Putamen (tissue), 1 donor: ENCODE measurements at places on chromosomes 5 and 9.

DNA sequence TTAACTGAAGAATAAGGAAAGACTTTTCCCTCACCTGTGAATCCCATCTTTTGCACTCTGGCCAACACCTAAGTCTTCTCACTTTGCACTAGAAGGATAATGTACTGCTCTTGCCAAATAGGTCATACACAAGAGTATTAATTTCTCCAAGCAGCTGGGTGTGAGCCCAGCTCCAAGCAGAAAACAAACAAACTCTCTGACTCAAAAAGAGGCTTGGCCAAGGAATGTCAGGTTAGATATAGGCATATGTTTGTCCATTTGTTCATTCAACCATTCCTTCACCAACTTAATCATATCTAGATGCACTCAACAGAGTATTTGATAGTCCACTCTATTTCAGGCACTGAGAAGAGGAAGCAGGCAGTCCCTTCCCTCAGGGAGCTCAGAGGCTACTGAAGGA lies 84.4 kb downstream of the HTR4 start:
- no peak for DNase-seq

DNA sequence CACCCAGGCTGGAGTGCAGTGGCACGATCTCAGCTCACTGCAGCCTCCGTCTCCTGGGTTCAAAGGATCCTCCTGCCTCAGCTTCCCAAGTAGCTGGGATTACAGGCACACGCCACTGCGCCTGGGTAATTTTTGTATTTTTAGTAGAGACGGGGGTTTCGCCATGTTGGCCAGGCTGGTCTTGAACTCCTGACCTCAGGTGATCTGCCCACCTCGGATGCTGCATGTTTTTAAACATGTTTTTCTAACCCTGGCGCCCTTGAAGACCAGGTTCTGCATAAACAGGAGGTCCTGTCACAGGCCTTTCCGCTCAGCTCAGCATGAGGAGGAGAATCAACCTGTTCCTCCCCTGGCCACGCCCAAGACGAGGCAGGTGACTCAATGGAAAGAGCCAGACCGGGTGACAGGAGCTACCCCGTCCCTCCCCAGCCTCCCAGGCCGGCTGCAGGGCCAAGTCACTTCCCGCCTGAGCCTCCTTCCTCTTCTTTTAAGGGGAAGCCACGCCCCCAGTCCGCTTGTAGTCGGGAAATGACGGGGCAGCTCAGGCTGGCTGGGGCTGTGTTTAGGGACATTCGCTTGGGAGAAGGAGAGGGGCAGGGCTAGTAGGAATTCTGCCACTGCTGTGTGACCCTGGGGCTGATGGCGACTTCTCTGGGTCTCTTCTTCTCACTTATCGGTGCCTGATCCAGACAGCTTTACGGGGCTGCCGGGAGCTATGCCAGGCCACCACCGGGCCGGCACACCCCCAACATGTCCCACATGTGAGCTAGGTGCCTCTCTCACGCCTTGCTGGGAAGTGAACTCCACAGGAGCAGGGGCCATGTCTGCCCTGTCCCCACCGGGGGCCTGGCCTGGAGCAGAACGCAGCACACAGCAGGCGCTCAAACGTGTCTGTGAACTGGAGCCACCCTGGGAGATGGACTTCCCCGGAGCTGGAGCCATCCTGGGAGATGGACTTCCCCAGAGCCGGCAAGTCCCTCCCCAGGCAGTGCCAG lies 6.1 kb downstream of the NOTCH1 start:
- peak; percentile 71 for DNase-seq

DNA sequence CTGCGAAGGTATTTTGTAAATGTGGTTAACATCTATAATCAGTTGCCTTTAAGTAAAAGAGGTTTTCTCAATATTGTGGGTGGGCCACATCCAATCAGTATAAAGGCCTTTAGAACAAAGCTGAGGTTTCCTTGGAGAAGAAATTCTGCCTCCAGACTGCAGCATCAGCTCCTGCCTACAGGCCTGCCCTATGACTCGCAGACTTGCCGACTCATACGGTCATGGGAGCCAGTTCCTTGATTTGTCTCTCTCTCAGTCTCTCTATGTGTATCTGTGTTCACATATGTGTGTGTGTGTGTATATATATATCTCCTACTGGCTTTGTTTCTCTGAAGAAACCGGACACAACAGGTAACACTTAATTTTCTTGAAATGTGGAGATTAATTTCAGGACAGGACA lies 45.3 kb downstream of the SLC36A1 start:
- DNase-seq: no peak

- DNase-seq: no peak
Measured at GRCh38 chr5:84393969-84394368, 9.3 kb upstream of the EDIL3 start.

GRCh38 chr5:112382886-112383285 lies 36.2 kb downstream of the EPB41L4A start:
- no peak for DNase-seq

DNA sequence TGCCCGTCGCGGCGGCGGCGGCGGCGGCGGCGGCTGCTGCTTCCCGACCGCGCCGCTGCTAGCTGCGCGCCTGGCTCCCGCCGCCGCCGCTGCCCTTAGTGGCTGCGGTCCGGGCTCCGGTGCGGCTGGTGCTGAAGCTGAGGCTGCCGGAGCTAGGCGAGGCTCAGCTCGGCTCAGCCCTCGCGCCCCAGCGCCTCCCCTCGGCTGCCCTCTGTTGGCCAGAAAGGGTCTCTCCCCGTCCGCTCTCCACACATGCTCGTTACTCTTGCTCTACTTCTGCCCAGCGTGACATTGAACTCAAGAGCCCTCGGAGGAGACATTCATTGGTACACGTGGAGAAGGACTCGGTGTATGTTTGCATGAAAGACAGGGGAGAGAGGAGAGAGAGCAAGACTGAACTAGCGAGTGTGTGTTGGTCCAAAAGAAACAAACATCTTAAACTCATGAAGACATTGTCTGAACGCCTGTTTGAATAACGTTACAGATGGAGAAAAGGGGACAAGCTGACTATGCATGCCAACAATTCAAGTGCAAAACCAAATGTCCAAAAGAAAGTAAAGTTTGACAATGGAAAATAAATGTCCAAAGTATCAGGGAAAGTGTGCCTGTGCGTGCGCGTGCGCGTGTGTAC lies at the start of gene HCN1:
Gene HCN1 (minus strand): TSS at position 175 of the 631 bp plus-strand sequence.
- peak; percentile 78 for DNase-seq

GRCh38 chr9:69905286-69905685 lies 84.7 kb downstream of the CFAP95 start:
- DNase-seq: no peak

GRCh38 chr5:50711280-50711679 lies 44.8 kb downstream of the PARP8 start:
- DNase-seq: peak; percentile 7

DNA sequence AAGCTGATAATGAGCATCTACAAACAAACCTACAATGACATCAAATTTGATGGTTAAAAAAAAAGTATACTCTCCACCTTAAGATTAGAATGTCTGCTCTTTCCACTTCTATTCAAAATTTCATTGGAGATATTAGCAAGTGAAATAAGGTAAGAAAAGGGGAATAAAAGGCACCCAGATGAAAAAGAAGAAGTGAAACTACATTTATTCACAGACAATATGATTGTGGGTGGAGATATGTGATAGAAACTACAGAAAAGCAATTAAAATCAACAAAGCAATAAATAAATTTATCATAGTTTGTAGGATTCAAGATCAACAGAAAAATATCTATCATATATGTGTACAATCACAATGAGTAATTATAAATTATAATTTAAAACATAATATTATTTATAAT lies 395.1 kb upstream of the CCNH start:
- no peak for DNase-seq

DNA sequence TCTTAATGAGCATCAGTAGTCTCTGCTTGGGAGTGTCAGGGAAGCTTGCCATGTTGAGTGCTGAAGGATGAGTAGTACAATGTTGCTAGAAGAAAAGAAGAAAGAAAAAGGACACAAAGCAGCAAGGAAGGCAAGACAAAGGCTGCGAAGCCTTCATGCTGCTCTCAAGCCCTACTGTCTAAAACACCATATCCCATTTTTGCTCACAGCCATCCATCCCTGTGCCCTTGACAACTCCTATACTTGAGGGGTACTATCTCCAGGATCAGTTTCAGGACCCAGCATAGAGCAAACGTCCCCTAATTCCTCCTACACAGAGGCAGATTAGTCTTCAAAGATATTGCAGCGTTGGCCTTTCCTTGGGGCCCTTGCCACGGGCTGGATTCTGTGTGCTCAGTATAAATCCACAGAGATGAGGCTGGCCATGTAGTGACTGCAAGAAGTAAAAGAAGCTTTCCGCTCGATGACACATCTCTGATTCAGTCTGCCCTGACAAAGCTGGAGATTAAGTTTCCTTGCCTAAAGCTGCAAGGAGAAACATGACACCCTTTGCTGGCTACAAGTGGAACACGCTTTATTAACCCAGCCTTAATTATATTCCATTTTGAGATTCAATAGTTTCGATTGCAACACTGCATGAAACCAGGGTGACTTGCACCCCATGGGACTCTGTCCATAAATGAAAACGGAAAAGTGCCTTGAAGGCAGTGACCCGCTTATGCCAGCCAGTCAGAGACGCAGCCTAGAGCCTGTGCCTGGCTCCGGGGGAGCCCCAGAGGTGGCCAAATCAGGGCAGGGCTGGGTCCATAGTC lies 304.6 kb downstream of the ACTL7B start:
- no peak for DNase-seq

GRCh38 chr9:130158001-130158400 lies 14.2 kb upstream of the NCS1 start:
- no peak for DNase-seq
